ENCODE measurements at places on chromosomes 12 and 14.

DNA sequence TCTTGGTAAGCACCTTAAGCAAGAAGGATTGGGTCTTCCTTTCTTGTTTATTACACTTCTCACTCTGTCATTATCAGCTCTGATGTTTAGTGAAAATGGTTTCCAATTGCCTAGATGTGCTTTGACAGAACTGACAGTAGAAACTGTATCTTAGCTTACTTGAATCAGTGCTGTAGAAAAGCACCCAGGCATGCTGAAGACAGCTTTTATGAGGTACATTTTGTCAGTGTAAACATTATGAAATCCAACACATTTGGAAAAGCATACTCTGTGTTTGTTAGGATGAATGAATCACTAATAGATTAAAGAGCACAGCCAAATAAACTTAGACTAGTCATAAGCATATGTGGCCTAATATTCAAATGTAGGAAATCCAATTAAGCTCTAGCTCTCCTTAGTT lies 290.2 kb upstream of the NPAS3 start:
- DNase-seq: no peak

DNA sequence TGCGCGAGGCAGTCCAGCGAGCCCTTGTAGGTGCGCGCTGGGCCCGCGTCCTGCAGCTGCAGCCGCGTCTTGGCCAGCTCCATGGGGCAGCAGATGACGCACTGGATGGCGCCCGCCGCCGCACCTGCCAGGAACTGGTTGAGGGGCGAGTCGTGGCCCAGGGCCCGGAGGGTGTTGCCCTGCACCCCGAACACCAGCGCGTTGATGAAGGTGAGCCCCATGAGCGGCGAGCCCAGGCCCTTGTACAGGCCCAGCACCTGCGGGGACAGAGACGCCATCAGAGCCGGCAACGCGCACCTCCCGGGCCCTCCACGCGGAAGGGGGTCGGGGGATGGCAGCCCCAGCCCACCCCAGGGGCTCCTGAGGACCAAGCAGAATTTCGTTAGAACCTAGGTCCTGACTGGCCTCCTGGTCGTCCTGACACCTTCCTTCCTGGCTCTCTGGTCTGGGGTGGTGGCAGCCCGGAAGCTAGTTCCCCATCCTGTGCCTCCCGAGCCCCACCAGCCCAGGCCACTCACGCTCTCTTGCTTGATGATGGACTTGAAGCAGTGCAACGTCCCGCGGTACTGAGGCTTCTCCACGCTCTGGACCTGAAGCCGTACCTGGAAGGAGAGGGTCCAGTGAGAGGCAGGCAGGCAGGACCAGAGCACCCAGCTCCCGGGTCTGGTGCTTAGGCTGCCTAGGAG lies 13.3 kb downstream of the SLC25A29 start:
- no peak for DNase-seq

DNA sequence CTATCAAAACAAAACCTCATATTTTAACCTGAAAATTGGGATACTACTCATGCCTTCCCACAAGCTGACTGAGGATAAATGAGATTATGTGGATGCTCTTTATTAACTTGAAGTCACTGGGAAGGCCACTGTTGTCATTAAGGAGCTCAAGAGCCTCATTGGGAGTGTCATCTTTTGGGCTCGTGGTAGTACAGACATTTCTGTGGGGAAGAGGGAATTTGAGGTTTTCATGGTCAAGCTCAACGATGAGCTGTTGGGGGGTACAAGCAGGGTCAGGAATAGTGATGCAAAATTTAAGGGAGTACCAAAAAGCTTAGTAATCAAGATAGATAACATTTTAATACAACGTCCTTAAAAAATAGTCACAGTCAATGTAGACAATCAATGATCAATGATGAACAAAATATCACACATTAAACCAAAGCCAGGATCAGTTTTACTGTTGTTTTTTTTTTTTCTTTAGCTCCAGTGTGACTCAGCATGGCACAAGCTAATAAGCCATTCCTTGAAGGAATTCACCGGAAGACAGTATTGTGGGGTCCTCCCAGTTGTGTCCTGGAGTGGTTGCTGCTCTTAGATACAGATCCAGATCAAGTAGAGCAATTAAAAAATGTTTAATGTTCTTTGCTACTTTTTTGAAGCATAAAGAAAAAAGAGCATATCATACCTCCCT lies 130.9 kb downstream of the C12orf75 start:
- DNase-seq: no peak

GRCh38 chr12:115964626-115965025 lies 312.9 kb downstream of the MED13L start:
- DNase-seq: no peak

GRCh38 chr12:116712458-116713303 lies 25.2 kb downstream of the SPRING1 start:
- no peak for DNase-seq

- no peak for DNase-seq
These were observed 28.4 kb upstream of the PTPRR start for GRCh38 chr12:70948976-70949336.

DNA sequence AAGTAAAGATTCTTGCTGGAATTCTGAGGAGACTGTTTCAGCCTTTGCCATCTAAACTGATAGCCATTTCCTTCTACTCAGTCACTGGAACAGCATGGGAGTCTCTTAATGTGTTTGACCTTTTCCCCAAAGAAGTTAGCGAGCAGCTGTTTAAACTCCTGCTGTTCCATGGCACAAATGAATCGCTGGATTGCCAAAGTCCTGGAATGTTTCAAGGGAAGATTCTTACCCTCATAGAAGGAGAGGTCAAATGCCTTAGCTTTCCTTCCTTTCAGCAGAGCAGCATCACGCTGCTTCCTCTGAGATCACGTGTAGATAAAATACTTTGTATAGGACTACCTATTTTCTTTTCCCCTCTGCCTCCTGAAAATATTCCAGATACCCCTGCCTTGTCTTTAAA lies 10.5 kb upstream of the NR2C1 start:
- peak; percentile 22 for DNase-seq

DNA sequence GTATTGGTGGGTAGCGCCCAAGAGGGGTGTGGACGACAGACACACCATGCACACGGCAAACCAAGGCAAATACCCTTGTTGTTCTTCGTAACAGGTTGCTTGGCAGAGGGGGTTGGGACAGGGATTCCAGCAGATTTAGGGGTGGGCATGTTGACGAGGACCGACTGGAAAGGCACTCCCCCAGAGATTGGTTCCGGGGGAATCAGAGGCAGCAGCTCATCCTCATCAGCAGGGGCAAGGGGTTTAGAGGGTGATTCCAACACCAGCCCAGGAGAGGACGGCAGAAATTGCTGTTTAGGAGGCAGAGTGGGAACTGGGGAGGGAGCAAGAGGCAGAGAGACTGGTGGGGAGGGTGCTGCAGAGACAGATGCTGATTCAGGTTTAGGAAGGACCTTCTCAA lies 9.3 kb downstream of the NACA start:
- no peak for DNase-seq

- no peak for DNase-seq
These were observed 411.8 kb upstream of the STXBP6 start for GRCh38 chr14:25461780-25462179.

- DNase-seq: no peak
These were observed 7.1 kb downstream of the STX2 start for GRCh38 chr12:130831876-130832405.

DNA sequence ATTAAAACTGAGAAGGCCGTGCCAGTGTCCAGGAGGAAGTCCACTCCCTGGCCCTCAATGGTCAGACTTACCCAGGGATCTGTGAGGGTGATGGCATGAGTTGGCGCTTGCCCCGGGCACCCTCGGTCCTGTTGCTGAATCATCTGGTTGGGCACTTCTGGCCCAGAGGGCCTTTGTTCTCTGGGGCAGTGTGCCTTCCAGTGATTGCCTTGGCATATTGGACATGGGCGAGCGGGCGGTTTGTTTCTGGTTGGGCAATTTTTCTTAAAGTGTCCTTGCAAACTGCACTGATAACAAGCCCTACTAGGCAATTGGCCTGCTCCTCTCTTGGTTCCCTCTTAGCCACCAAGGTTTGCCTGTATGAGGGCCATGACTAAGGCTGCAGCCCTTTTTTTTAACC lies 69.5 kb upstream of the ZDHHC17 start:
- no peak for DNase-seq

DNA sequence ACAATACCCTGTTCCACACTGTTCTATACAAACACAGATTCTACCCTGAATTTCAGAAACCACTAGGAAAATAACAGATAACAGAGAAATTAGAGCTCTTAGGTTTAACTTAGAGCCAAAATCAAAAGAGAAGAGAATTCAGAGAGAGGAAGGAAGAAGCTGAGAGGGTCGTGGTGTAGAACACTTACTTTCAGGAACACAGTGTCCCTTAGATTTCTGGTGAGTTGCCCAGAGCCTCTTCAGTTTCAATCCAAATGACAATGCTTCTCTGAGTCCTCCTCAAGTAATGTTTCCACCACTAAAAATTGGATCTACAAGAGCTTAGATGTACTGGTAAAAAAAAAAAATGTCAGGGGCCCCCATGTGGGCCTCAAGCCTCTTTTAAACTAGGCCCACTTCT lies 2.6 kb downstream of the YAF2 start:
- no peak for DNase-seq

DNA sequence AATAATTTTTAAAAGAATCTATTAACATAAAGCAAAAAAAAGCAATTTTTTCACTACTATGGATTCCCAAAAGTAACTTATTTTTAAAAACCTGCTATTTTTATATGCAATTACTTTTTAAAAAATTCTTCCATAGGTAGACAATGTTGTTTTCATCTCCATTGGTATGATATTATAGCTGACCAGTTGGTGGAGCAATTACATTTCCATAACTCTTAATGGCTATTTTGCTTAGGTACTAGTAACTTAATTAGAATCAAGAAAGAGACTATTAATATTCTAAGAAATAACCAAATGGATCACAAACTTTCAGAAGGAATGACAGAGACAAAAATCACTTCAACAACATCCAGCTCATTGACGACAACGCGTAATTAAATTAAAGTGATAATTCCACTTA lies 64.7 kb upstream of the PTCSC3 start:
- no peak for DNase-seq

- DNase-seq: no peak
These were observed 1.8 kb upstream of the TMEM19 start for GRCh38 chr12:71684081-71684480.

DNA sequence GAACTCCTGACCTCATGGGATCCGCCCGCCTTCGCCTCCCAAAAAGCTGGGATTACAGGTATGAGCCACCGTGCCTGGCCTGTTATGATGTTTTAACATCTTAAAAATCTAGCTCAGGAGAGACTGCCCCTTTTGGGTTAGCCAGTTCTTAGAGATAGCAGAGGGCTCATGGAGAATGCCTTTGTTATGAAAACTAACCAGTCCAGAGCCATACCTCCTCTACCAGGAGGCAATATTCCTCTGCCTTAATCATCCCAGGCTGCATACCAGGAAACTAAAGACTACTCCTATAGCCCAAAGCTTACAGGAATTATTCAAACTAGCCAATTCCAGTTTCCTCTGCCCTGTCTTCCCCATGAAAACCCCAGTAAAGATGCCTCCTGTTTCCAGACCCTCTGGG lies 96.0 kb upstream of the MDM1 start:
- DNase-seq: no peak

- peak; percentile 95 for DNase-seq
These were observed 5.6 kb downstream of the TNFRSF1A start for GRCh38 chr12:6336079-6336888.

GRCh38 chr12:120771097-120771496 lies 45.5 kb downstream of the ACADS start:
- no peak for DNase-seq

- no peak for DNase-seq
These were observed 6.6 kb downstream of the PHB2 start for GRCh38 chr12:6963791-6964413.

- DNase-seq: no peak
These were observed 18.1 kb downstream of the EGLN3 start for GRCh38 chr14:33932576-33933345.

DNA sequence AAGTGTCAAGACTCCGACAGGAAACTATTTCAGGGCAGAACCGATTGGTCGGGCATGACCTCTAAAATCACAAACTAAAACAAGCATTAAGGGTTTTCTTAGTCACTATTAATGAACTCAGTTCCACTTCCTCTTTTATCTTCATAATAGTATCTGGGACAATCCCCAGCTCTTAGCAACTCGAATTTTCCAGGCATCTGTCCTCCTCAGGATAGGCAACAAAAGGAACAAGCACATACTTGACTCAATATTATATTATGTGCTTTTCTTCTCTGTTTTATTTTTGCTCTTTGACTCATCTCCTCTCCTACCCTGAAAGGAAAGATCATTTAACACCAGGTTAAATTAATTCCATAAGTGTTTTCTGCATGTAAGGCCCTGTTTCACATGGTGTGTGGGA lies 638.3 kb upstream of the TBX3 start:
- no peak for DNase-seq

- no peak for DNase-seq
These were observed 11.3 kb downstream of the CLSTN3 start for GRCh38 chr12:7141351-7142005.

DNA sequence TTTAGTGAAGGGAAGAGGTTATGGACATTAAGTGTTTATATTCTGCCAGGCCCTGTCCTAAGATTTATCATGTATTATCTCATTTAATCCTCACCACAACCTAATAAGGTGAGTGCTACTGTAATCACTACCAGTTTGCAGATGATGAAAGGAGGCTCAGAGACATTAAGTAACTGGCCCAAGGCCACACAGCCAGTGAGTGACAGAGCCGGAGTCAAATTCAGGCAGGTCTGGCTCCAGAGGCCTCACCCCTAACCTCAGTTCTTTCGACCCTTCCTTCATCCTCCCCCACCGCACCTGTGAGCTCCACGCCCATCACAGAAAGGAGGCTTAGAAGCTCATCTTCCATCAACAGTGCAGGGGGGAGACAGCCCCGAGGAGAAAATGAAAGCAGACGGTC lies 197.3 kb downstream of the RBM19 start:
- no peak for DNase-seq
